Mammary epithelial cell (primary cell): ENCODE measurements at places on chromosomes 6 and 20. TPM values are rescaled to one million over a fixed set of nuclear protein-coding genes. Genes with fewer than 3 reads are reported as not detected.
A peak's percentile ranks its signal among the peaks of the same experiment; 100 is the strongest.

DNA sequence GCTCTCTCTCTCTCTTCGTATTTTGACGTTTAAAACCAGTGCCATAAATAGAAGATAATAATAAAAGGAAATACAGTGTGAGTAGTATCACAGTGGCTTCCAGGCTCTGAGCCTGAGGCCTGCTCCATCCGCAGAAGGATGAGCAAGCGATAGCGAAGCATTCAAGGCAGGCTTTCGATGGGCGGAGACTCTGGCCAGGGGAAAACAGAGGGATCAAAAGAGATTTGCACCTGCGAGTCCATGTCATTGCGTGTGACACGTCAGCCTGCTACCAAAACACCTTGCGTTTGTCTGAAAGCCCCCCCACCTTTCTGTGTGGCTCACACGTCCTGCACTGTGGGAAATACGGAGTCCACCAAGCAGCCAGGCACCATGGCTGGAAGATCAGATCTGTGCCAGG is 377.3 kb upstream of the SULF2 start:
- no peak for DNase-seq

The RNASET2 gene
- 14.0 TPM for polyA plus RNA-seq

The PPP1R3D gene
- 2.8 TPM for polyA plus RNA-seq

The OR2B6 gene
- polyA plus RNA-seq, result not detected

GRCh38 chr6:114055349-114055748 is 84.4 kb upstream of the HDAC2 start:
- DNase-seq, result no peak

GRCh38 chr20:3705491-3705969 is 6.9 kb downstream of the SIGLEC1 start:
- no peak for DNase-seq

The FAM135A gene
- polyA plus RNA-seq, result 13.2 TPM

DNA sequence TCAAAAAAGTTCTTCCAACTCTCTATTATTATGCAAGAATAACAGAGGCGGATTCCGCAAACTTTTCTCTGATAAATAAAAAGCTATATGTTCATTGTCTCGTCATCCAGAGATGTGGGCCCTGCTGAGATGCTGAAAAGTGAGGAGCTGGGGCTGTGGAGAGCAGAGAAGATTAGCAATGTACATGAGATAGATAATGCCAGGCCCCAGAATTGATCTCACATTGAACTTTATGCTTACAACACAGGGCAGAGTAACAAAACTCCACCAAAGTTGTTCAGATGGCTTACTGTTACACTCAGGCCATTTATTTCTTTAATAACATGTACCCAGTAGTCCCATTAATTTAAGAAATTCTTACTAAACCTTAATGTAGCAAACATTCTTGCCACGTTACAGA is 32.7 kb upstream of the RIN2 start:
- no peak for DNase-seq

- DNase-seq, result no peak
Observed at GRCh38 chr20:53413186-53413631, 180.4 kb downstream of the ZNF217 start.

DNA sequence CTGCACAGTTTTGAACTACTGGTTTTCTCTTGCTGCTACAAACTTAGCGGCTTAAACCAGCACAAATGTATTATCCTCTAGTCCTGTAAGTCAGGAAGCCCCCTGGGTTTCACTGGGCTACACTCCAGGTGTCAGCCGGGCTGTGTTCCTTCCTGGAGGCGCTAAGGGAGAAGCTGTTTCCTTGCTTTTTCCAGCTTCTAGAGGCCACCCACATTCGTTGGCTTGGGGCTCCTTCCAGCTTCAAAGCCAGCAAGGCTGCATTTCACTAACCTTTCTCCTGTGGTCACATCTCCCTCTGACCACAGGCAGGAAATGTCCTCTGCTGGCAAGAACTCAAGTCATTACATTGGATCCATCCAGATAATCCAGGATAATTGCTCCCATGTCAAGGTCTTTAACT is 350.6 kb upstream of the PLCB4 start:
- no peak for DNase-seq

DNA sequence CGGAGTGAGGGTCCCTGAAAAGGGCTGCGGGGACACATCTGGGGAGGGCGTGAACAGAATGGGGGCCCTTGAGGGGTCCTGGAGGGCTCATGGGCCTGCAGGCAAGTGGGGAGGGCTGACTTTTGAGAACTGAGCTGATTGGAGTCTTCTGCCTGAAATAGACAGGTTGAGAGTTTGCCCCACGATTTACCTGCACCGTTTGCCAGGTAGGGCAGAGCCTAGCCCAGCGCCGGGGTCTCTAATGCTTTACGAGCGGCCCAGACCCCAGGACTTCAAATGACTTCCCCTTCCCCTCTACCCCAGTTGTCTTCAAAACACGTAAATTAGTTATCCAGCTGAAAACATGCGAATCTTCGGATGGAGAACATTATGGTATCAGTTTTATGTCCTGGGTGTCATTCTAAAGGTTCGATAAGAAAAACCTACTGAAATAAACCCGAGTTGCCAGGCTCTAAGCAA is 1.3 kb downstream of the PLCB1 start:
- DNase-seq, result no peak

GRCh38 chr6:15246666-15247499 is 1.0 kb downstream of the JARID2 start:
- DNase-seq, result no peak

The FOXS1 gene
- not detected for polyA plus RNA-seq

DNA sequence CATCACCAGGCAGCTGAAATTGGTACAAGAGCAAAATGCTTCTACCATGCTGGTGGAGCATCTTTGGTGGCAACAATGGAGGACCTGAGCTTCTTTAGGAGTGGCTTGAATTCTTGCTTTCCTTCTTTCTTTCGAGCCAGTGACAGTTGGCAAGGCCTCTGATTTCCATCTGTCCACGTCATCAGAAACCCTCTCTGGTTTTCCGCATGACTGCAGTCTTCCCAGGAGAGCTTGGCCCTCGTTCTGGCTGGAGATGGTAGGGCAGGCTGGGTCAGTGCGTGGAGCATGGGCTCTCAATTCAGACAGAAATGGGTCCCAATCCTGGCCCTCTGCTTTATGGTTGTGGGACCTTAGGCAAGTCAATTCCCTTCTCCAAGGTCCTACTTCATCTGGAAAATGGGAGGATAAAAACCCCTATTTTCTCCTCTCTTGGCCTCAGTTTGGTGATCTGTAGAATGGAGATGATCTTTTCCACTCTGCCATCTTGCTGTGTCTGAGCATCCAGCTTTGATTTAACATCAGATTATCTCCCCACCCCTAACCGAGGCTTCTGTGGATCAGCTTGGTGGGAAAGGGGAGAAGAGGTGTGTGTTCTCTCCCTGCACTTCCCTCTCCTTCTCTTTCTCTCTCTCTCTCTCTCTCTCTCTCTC is 3.6 kb upstream of the BPIFB1 start:
- no peak for DNase-seq

GRCh38 chr6:119493980-119494379 is 144.4 kb upstream of the MAN1A1 start:
- DNase-seq, result peak; percentile 5

GRCh38 chr20:56274156-56274555 is 25.6 kb downstream of the MC3R start:
- no peak for DNase-seq

The BNIP5 gene
- polyA plus RNA-seq, result not detected

GRCh38 chr20:51463998-51464397 is 78.5 kb downstream of the NFATC2 start:
- DNase-seq, result no peak

DNA sequence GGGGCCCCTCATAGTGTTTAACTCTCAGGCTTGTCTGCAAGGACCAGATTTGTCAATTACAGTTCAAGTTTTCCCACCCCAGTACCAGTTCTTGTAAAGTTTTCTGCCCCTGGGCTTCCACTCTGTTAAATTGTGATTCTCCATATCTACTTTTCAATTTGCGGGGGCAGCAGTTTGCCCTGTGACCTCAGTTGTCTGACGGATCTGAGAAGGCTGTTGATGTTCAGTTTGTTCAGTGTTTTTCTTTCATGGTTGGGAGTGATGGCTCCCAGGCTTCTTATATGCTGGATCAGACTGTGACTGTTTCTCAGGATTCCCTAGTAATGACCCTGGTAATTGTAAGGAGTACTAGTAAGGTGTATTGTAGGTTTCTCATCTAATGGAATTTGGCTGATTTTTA is 101.0 kb upstream of the GGTLC1 start:
- no peak for DNase-seq

DNA sequence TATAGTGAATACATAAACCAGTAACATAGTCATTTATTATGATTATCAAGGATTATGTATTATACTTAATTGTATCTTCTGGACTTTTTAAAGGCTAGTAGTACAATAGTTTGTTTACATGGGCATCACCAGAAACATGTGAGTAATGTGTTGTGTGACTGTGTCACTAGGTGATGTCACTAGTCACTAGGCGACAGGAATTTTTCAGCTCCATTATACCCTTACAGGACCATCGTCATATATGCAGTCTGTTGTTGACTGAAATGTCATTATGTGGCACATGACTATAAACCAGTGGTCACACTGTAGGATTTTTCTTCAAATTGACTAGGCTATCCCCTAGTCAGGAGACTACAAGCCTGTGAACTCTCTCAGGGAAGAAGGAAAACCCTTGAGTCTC is 86.5 kb upstream of the CENPW start:
- DNase-seq, result no peak

GRCh38 chr20:8376940-8377339 is 244.9 kb downstream of the PLCB1 start:
- no peak for DNase-seq

GRCh38 chr6:137202078-137202477 is 17.1 kb downstream of the IFNGR1 start:
- no peak for DNase-seq

The SPINT4 gene
- not detected for polyA plus RNA-seq

DNA sequence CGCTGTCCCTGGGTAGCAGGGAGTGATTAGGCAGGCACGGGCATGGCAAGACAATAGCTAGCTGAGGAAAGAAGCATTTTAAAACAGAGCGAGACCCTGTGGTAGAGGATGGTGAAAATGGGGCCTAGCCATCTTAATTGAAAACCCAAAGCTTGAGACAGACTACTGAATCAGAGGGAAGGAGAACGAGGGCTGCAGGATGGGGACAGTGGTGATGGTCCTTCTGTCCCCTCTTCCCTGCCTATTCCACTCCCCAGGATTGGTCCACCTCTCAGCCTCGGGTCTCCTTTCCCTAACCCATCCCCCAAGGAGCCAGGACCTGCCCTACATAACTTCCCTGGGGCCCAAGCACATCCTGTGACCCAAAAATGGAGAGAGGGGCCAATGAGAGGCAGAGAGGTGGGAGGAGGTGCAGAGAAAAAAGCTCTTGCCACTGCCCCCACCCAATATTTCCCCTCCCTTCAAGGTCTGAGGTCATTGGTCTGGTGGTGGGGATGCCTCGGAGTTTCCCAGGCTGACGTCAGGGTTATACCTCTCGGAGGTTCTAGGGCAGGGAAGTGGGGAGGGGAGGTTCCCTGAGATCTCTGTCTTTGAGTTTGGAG is 884 bp upstream of the CUTA start:
- DNase-seq, result no peak

The CNBD2 gene
- polyA plus RNA-seq, result 2.4 TPM

DNA sequence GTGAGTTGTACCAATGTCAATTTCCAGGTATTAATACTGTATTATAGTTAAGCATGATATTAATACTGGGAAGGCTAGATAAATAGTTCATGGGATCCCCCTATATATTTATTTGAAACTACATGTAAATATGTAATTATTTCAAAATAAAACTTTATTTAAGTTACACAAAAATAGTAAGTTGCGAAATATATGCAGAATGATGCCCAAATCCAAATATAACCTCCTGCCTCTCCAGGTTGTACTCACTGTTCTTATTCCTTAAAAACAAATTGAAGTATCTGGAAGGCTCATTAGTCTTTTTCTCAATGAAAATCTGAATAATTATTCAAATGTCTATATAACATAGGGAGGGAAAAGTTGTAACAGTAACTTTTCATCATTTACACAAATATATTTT is 161.9 kb upstream of the DEFB112 start:
- DNase-seq, result no peak

GRCh38 chr6:157380458-157380778 is 572 bp upstream of the ZDHHC14 start:
- DNase-seq, result no peak

DNA sequence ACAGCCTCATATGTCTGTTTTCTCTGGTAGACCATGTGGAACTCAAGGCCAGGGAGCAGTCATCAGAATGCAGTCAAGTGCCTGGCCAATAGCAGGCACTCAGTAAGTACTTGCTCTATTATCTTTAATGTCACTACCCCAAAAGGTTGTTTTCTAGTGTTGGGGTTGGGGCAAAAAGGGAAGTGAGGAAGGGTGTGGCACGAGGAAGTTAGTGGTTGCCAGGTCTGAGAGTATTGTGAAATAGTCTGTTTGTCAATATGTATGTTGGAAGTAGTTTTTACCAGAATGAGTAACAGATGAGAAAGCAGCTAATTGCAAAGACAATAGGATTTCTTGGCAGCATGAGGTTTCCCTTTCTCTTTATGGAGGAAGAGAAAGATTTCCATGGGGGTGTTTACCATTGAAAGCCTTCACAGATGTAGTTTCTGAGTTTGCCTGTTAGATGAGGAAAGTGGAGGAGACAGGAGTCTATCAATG is 59.5 kb upstream of the ARMH2 start:
- DNase-seq, result peak; percentile 64
